ENCODE measurements at places on chromosomes 1 and 21.
A peak's percentile ranks its signal among the peaks of the same experiment; 100 is the strongest.

- no peak overlapping the region for H3K4me3 ChIP-seq
- H3K27ac ChIP-seq: no peak overlapping the region
- no peak for DNase-seq
- no peaks in the 10 kb centered on the region for H3K27me3 ChIP-seq
- H3K4me1 ChIP-seq: peaks cover 16% of the 10 kb centered on the region
- no peaks in the 10 kb centered on the region for H3K36me3 ChIP-seq
Measured at GRCh38 chr1:167761400-167761799, 39.6 kb downstream of the MPZL1 start.

DNA sequence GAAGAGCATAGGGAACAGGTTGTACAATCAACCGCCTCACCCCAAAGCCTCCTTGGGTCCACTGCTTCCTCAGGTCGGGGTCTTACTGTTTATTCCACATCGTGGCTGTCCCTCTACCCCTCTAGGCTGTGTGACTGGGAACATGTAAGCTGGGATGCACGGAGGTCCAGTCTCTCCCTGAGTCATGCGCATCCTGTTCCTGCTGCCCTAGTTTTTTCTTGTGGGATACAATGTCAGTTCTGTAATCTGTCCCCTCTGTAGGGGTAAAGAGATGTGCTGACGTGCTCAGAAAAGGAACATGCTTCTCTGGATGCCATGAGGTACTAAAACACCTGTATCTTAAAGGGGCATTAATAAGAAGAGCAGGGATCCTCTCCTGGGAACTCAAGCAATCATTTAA lies 66.2 kb downstream of the SLC45A1 start:
- peaks cover 14% of the 10 kb centered on the region for H3K36me3 ChIP-seq
- H3K27me3 ChIP-seq: no peaks in the 10 kb centered on the region
- H3K27ac ChIP-seq: no peak overlapping the region
- DNase-seq: no peak

DNA sequence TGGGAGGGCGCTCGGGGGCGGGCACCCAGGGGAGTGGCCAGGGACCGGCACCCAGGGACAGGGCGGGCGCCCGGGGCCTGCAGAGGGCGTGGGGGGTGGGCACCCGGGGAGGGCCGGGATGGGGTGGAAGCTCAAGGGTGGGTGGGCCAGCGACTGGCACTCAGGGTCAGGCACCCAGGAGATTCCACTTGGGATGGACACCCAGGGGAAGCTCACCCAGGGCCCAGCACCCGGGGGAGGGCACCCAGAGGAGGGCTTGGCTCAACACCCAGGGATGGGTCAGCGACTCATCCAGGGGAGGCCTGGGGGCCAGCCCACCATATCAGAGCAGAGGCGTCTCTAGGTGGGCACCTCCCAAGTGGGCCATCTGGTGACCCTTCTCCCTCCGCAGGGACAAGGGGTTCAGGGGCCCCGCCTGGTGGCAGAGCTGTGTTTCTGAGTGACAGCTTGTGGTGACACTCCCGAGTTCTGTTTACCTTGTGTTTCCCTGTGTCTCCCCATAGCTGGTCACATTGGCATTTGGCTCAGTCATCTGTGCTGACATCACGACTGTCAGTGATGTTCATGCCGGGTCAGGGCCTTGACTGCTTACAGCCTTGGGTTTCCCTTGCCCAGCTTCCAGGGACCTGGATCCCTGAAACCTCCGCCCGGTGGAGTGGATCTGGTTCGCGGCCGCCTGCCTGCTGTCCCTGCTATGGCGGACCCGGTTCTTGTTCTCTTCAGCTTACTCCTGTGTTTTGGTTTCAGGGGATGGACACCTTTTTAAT lies 749 bp downstream of the IBA57 start:
- peak overlapping the region; percentile 96 for H3K27ac ChIP-seq
- H3K36me3 ChIP-seq: no peaks in the 10 kb centered on the region
- peaks cover 38% of the 10 kb centered on the region for H3K4me1 ChIP-seq
- no peaks in the 10 kb centered on the region for H3K27me3 ChIP-seq

GRCh38 chr1:27007909-27008582 lies 4.6 kb downstream of the TENT5B start:
- DNase-seq: no peak
- no peaks in the 10 kb centered on the region for H3K36me3 ChIP-seq
- peaks cover 16% of the 10 kb centered on the region for H3K27me3 ChIP-seq
- H3K4me3 ChIP-seq: no peak overlapping the region
- peaks cover 10% of the 10 kb centered on the region for H3K4me1 ChIP-seq

GRCh38 chr1:228087771-228088251 lies 5.3 kb downstream of the ARF1 start:
- no peaks in the 10 kb centered on the region for H3K27me3 ChIP-seq
- peaks cover 93% of the 10 kb centered on the region for H3K4me1 ChIP-seq
- H3K4me3 ChIP-seq: no peak overlapping the region
- DNase-seq: no peak

GRCh38 chr1:115261496-115261895 lies 76.6 kb downstream of the NGF start:
- H3K4me3 ChIP-seq: no peak overlapping the region
- H3K4me1 ChIP-seq: no peaks in the 10 kb centered on the region
- no peak overlapping the region for H3K27ac ChIP-seq
- H3K36me3 ChIP-seq: no peaks in the 10 kb centered on the region

Measured in CD4-positive, alpha-beta memory T cell (primary cell).